ENCODE measurements at places on chromosomes 1 and 21.

DNA sequence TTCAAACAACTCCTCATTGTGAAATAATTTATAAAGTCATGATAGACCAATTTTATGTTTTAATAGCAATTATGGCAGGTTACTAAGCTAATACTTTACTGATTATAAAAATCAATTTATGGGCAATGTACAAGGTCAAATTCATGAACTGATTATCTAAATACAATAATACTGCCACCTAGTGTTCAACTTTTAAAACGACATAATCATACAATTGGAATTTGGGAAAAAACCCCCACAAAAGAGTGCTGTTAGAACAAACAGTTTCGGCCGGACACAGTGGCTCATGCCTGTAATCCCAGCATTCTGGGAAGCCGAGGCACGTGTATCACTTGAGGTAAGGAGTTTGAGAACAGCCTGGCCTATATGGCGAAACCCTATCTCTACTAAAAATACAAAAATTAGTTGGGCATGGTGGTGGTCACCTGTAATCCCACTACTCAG, 14.0 kb downstream of the GTF2B start:
- no peak for DNase-seq

- DNase-seq: no peak
Observed at GRCh38 chr21:39048574-39048973, 134.7 kb downstream of the PSMG1 start.

DNA sequence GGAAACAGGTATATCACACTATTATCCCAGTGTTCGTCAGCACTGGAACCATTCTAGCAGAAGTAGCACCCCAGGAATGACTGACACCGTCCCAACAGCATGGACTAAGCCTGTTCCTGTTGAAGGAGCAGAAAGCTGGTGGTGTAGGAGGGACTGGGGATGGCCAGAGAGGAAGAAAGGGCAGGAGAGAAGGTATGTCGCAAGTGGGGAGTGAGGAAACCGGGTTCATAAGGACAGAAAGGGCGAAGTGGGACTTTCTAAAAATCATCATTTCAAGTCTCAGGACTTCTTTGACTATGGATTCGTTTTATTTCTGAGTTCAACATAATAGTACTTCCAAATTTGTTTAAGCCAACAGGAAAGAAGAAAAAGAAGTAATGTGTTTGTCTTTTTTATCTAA, 19.7 kb upstream of the MX1 start:
- no peak for DNase-seq

- no peak for DNase-seq
Observed at GRCh38 chr1:152112101-152112884, 3.0 kb downstream of the TCHH start.

DNA sequence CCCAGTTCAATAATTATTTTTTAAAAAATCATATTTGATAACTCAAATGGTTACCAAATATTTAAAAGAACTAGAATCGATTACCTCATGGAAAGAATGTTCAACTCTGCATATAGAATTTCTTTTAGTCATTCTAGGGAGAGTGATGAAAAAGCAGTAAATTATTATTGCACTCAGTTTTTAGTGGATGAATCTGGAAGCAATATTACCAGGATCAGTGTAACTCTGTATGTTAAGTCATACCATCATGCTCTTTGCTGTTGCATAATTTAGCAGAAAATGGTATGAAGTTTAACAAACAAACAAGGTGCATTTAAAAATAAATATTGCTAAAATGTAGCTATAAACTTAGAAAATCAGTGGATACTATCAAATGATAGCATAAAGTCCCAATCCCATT, 46.1 kb upstream of the ARHGAP29 start:
- no peak for DNase-seq
